ENCODE measurements at places on chromosomes 5 and 9.
A peak's percentile ranks its signal among the peaks of the same experiment; 100 is the strongest.

- no peak for DNase-seq
Measured at GRCh38 chr9:131744720-131745201, 4.9 kb upstream of the RAPGEF1 start.

GRCh38 chr5:154384480-154385235 lies 61.1 kb upstream of the SAP30L start:
- no peak for DNase-seq

DNA sequence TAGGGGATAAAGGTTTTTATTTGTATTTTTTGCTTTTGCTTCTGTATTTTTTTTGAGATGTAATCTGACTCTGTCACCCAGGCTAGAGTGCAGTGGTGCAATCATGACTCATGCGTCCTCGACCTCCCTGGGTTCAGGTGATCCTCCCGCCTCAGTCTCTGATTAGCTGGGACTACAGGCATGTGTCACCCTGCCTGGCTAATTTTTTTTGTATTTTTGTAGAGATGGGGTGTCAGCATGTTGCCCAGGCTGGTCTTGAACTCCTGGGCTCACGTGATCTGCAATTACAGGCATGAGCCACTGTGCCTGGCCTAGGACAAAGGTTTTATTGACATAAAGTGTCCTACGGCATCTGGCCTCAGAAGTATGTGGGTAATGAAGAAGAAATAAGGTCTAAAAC lies 297.1 kb upstream of the C9orf72 start:
- no peak for DNase-seq

DNA sequence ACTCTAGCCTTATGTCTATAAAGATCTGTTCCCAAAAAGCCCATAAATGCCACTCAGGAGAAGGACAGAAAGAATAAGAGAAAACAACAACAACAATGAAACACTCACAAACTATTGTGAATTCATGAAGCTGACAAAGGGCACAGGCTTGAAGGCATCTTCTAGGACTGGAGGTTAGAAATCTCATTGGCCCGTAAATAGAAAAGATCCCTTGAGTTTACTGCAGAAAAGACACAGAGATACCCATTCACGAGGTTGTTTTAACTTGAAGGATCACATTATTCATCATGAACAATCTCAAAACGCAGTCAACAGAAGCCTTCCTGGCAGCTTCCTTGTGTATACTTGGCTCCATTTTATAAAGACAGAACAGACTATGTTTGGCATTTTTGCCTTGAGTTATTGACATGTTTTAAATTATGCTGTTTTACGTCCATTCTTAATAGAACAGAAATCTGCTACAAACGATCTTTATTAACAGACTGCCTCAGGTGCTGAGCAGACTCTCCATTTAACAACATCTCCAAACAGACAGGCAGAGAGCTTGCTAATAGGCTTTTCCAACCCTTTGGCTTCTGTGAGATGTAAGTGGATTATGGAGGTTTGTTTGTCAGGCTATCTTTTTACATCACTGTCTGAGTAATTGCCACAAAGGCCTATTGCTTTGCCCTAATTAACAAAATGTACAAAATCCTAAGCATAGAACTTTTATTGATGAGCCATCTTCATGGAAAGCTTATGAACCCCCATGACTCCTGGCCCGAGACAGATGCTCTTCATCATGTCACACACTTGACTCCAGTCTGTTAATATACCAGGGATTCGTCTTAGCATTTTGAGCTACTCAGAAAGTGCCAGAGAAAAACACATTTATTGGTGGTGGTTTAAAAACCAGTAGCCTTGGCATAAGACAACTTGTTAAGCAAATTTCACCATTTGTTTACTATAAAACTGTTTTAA lies 735.3 kb upstream of the ZNF608 start:
- peak; percentile 37 for DNase-seq

- DNase-seq = no peak
Measured at GRCh38 chr5:83516377-83516776, 44.8 kb downstream of the VCAN start.

GRCh38 chr5:72159501-72159911 lies 52.2 kb downstream of the MAP1B start:
- DNase-seq = no peak

- DNase-seq = no peak
Measured at GRCh38 chr5:9430306-9430705, 115.6 kb downstream of the SEMA5A start.

DNA sequence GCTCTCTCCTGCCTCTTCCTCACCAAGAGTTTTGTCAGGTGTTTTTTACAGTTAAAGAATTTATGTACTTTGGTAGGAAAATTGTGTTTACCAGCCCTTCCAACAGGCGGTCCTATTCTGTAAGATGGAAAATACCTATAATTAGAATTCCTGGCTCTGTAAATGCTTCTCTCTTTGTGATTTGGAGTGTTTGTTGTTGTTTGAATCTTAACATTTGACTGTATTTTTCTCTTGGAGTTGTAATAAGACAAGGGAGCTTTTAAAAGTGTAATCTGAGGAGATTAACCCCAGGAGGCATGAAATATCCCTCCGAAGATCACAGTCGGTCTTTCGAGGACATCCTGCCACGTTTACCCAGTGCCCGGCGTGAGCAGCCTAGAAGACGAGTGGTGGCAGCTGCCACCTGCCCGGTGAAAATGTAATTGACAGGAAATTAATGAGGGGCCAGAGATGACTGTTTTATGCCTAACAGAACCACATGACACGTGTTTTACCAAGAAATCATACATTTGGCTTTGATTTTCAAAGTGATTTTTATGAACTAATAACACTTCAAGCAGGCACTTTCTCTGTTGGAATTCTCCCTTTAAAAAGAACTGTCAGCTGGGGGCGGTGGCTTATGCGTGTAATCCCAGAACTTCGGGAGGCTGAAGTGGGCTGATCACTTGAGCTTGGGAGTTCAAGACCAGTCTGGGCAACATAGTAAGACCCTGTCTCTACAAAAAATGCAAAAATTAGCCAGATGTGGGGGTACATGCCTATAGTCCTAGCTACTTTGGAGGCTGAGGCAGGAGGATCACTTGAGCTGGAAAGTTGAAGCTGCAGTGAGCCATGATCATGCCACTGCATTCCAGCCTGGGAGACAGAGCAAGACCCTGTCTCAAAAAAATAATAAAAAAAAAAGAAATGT lies 20.0 kb downstream of the ANKRD33B start:
- DNase-seq = peak; percentile 25

- DNase-seq = peak; percentile 19
Measured at GRCh38 chr5:78597068-78597973, 51.3 kb downstream of the LHFPL2 start.

GRCh38 chr5:78467752-78468357 lies 107.4 kb downstream of the SCAMP1 start:
- DNase-seq = peak; percentile 60

GRCh38 chr5:114367029-114367428 lies 5.2 kb downstream of the KCNN2 start:
- DNase-seq = no peak

GRCh38 chr5:146091881-146092280 lies 13.5 kb downstream of the PLAC8L1 start:
- no peak for DNase-seq

DNA sequence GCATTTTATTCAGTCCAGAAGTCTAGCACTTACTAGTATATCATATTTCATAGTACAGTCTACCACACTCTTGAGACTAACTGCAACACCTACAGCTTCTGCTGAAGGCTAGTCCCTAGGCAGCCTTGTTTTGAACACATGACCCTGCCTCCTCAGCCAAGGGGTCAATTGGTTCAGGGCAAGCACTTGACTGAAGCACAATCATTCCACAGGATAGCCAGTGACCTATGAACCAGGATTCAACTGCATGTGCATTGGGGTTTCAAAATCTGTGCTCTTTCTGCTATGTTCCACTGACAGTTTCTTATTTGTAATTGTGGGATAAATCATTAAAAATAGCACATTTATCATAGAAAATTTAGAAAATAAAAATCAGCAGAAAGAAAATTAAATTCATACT lies 186.8 kb downstream of the TMEM161B start:
- no peak for DNase-seq

GRCh38 chr5:120678279-120678678 lies 214.2 kb downstream of the PRR16 start:
- no peak for DNase-seq

DNA sequence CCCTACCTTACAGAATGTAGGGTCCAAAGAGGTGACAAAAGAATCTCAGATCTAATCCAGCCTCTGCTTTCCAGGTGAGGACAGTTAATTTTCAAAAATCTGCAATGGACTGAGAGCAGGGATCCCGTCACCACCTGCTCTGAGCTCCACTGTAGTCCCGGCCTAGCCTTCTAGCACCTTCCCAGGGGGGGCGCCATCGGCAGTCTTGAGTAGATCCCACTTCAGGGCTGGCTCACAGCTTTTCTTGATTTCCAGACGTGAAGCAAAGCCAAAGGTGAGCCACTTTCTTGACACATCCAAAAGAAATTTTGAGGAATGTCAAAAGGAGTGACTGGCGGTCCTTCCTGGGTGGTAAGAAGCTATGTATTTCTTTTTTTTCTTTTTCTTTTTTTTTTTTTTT lies 114.1 kb downstream of the SYK start:
- peak; percentile 41 for DNase-seq

- no peak for DNase-seq
Measured at GRCh38 chr5:154047324-154047723, 8.6 kb downstream of the MFAP3 start.

- DNase-seq = peak; percentile 10
Measured at GRCh38 chr5:79974886-79975285, 16.2 kb downstream of the MTX3 start.

GRCh38 chr9:86978922-86979474 lies 31.7 kb upstream of the GAS1 start:
- DNase-seq = no peak

DNA sequence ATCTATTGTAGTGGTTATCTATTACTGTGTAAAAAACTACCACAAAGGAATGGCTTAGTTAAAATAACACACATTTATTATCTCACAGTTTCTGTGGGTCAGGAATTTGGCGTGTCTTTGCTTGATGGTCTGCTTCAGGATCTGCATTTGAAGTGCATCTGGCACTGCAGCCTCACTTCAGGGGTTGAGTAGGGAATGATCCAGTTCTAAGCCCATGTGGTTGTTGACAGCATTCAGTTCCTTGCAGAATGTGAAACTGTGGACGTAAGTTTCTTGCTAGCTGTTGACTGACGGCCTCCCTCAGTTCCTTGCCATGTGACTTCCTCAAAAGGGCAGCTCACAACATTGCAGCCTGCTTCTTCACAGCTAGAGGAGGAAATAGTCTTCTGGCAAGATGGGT lies 2.1 kb upstream of the OGN start:
- DNase-seq = no peak

DNA sequence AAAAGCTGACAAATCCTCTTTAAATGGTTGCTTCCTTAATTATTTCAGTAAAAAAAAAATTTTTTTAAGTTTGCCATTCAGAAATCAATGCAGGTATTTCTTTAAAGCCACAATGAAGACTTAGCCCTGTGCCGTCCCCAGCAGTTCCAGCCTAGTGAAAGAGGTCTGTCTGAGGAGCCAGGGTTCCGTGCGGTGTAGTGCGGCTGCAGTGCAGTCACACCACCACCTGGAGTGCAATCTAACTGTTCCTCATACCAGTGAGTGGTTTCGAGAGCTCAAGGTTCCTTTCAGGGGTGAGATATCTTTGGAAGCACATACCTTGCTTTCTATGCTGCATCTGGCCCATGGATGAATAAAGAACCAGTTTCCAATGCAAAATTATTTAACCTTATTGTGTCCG lies 87.5 kb downstream of the FANCC start:
- no peak for DNase-seq

GRCh38 chr9:35579130-35579529 lies 25.9 kb upstream of the TESK1 start:
- DNase-seq = no peak

DNA sequence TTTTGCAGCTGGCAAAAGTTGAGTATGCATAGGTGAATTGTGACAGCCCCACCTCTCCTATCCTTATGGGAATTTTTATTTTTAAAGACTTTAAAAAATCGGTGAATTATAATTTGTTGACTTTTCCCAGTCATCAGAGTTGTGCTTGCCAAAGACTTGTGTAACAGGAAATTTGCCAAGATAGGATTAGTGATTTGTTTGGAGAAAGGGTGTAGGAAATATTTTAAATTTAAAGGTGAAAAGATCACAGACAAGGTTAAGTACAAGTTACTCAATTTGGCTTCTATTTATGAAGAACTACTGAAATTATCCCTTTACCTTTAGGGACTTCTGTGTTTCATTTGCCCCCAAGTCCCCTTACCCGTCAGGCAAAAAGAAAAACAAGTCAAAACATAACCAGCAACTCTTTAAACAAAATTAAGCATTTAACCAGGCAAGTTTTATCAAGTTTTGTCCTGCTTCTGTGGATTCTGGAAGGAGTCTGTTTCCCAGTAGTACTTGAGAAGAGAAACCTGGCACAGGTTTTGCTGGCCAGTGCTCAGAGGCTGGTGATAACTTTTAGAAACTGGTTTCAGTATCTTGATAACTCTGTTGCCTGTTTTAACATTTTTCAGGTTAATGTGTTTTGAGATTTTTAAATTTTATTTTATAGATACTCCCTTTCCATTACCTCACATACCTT lies 285.4 kb downstream of the MAST4 start:
- DNase-seq = no peak

DNA sequence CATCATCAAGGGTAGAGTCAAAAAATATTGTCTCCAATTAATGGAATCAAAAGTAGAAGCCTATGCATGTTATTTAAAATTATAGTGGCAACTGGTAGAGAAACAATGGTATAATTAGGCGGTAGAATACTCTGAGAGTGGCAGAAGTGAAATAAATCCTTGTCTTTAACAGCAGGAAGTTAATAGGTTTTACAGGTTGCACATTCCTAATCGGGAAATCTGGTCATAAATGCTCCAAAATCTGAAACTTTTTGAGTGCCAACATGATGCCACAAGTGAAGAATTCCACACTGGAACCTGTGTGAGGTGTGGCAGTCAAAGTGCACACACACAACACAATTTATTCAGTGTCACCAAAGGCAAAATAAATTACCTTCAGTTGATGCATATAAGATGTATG lies 433.4 kb downstream of the TAF11L14 start:
- DNase-seq = no peak

- no peak for DNase-seq
Measured at GRCh38 chr5:73443829-73444498, 4.6 kb downstream of the FOXD1 start.

GRCh38 chr5:141785135-141785534 lies 93.1 kb downstream of the PCDH1 start:
- DNase-seq = no peak

DNA sequence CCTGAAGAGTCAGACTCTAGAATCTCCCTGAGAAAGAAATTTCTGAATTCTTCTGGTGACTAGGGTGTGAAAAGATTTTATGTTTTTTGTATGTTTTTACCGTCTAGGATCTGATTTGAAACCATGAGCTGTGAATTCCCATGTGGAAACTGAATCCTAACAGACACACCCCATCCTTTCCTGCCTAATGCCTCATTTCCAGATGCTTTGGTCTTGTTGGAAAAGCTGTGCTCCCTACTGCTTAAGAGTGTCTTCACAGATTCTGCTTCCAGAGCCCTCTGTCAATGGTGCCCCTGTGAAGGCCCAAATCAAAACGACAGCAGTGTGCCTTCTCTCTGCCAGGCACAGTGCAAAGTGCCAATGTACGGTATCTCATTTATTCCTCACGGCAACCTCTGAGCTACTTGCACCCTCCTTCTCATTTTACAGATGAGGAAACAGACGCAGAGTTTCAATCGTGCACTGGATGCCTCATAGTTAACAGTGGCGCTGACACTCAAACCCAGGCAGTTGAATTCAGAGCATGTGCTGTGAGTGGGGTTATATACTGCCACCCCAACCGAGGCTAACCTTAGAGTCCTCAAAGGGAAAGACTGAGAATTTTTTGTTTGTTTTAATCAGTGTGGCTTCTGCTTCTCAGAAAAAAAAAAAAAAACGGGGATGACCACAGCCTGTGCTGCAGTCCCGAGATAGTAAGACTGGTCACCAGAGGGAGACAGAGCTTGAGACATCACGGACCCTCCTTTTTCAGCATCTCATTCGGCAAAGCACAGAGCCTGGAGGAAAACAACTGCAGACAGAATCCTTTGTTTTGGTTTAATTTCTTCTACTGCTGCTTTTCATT lies 188.4 kb downstream of the SNCAIP start:
- peak; percentile 46 for DNase-seq
